ENCODE measurements at places on chromosomes 11 and 22.
A peak's percentile ranks its signal among the peaks of the same experiment; 100 is the strongest.

DNA sequence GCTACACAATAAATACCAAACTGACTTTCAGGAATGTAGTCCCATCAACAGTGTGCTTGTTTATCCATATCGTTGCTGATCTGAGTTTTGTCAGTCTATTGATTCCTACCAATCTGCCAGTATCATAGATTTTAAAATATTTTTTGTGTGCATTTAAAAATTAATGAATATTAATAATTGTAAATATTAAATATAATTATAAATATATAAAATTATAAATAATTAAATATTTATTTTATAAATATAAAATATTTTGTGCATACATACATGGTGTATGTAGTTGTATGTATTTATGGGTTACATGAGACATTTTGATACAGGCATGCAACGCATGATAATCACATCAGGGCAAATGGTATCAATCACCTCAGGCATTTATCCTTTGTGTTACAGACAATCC is 53.6 kb downstream of the CUL5 start:
- DNase-seq: no peak

DNA sequence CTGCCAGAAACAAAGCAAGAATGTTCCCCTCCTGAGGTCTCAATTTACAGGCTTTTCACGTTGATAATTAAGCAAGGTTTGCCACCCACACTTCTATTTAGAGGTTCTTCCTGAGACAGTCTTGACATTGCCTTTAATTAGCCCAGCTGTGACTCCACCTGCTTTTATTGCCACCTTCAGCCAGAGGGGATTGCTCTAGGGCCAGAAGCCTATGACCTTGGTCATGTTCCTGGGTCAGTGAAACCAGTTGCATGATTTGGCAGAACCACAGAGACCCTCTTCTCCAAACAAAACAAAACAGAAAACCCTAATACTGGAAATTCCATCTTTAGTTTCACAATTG is 89.8 kb downstream of the APIP start:
- DNase-seq: no peak

GRCh38 chr11:131616481-131617140 is 246.2 kb downstream of the NTM start:
- DNase-seq: no peak

DNA sequence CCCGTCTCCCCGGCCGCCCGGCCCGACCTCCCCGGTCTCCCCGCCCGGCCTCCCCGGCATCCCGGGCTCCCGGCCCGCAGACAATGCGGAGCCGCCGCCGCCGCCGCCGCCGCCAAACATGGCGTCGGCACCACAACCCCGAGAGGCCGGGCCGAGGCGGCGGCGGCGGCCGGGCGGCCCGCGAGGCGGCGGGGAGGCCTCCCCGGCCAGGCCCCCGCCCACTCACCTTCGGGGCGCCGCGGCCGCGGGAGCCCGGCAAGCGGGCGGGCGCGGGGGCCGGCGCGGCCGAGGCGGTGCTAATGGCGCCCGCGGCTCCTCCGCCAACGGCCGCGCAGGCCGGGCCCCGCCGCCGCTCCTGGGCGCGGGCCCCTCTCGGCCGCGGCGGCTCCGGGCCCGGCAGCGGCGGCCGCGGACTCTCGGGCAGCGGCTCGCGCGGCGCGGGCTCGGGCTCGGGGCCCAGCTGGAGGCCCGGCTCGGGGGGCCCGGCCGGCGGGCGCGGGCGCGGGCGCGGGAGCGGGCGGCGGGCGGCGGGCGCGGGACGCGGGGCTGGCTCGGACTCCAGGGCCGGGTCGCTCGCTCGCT is 311 bp downstream of the BRD1 start:
- DNase-seq: no peak

DNA sequence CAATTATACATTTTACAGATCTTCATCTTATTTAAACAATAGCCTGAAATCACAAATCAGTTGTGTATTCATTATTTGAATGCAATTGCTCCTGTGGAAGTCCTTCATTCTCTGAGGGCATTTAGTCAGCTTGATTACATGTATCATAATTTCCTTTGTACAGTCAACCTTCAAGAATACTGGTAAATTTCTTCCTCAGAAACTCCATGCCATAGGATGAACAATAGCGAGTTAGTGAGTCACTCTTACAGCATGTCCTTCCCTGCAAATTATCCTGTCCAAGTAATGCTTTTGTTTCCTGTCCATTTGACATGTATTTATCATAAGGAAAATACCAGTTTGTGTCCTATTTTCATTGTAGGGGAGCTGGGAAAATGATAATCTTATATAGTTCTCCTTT is 3.8 kb downstream of the OR10S1 start:
- DNase-seq: no peak

DNA sequence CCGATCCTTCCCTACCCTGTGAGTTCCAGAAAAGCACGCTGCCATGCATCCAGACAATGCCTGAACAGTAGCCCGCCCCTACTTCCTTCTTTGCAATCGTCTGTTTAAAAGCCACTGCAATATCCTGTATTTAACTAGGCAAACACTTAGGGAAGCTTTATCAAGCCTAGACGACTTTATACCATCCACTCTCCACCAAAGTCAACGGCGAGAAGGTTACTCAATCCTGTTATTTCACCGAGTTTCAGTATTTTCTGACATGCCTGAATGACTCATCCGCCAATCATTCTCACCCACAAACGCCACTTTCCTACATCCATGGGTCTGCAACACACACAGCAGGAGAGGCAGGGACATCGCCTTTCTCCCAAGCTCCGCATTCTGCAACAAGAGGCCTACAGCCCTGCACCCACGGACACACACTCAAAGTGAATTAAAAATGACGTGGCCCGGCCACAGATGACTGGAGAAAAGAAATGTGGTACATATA is 9.3 kb downstream of the CELSR1 start:
- no peak for DNase-seq

GRCh38 chr11:126034933-126035425 is 27.7 kb downstream of the CDON start:
- no peak for DNase-seq

DNA sequence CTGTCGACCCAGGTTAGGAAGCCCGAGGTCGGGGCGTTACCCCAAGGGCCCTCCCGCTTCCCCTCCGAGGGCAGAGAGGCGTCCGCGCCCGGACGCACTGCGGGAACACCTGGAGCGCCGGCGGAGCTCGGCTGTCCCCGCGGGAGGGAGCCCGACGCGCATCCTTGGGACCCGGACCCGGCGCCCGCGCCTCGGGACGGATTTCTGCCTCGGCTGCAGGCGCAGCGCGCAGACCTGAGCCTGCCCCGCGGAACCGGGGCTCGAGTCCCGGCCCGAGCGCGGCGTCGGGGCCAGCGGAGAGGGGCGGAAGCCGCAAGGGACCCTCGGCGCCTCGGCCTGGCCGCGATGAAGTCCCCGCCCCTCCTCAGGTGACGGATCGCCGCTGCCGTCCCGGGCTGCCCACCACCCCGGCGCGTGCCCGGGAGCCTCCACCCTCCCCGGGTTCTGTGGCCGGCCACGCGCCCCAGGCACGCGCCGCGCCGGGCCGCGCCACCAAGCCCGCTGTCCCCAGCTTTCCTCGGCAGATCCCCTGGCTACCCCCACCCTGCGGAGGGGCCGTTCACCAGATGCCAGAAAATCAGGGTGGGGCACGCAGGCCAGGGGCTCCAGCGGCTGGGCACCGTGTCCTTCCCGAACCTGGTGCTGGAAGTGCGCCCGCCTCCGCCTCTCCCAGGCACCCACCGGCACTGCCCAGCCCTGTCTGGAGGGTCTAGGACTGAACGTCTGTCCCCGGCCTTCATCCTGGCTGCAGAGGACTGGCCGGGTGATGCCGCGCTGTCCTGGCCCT is 410 bp downstream of the GLB1L3 start:
- no peak for DNase-seq

GRCh38 chr22:19674929-19675253 is 39.4 kb upstream of the SEPTIN5 start:
- DNase-seq: no peak

DNA sequence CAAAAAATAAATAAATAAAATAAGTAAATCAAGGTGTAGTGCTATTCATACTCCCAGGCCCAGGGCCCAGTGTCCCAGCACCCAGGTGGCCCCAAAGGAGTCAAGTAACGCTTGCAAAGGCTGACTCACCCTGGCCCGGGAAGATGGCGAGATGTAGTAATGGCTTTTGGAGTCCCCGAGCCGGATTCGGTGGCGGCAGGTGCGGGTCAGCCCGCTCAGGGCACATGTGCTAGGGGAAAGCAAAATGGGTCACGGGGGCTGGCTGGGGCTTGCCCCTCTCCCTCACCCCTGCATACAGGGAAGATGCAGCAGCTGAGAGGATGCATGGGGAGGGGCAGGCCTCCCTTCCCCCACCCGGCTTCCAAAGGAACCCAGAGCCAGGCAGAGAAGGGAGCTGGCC is 11.0 kb upstream of the FADS3 start:
- DNase-seq: no peak

GRCh38 chr11:119115484-119116234 is 5.7 kb upstream of the HINFP start:
- peak; percentile 4 for DNase-seq

- no peak for DNase-seq
These were observed 352.7 kb upstream of the MPPED2 start for GRCh38 chr11:30938810-30939209.

- DNase-seq: no peak
These were observed 5.9 kb upstream of the RAC2 start for GRCh38 chr22:37249986-37250385.

- DNase-seq: no peak
These were observed 2.2 kb downstream of the SRRD start for GRCh38 chr22:26485806-26486390.

DNA sequence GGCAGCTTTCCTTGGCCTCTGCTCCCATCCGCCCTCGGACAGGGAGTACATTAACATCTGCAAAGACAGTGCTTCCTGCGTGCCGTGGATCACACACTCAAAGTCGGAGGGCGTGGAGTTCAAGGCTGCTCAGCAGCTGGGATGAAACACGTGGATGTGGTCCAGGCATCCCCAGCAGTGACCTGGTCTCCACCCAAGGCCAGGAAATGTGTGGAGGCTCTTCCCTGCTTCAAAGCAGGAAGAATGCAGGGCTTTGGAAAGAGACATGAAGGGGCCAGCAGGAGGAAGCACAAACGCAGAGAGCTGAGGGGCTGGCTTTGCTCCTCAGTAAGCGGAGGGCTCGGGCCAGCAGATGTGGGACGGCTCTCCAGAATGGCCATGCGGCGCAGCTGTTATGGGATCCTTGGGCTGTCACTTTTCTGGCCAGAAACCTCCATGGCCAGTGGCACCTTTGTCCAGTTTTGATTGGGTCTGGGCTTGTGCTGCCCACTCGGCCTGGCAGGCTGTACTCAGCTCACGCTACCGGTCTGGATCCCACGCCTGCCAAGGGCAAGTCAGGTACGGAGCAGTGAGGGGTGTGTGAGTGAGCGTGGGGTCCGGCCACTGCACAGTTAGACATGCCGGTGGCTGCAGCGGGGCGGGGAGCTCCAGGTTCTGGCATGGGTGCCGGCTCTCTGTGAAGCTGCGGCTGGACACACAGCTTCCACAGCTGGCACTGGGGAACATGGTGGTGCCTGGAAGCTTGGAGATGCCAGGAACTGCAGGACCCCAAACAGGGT is 438.0 kb downstream of the TBC1D22A start:
- DNase-seq: no peak

DNA sequence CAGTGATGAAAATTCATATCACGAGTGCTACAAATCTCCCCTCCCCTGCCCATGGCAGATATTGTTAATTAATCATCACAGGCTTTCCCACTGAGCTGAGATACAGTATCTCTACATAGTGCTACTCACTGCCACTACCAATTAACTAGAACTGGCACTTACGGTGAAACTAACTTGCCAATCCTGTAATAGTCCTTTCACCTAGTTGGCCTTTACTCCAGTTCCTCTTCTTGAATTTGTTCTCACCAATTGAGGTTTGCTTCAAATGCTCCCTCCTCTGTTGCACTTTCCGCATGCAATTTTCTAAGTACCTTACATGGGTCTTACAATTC is 11.9 kb upstream of the PRRG4 start:
- DNase-seq: no peak

DNA sequence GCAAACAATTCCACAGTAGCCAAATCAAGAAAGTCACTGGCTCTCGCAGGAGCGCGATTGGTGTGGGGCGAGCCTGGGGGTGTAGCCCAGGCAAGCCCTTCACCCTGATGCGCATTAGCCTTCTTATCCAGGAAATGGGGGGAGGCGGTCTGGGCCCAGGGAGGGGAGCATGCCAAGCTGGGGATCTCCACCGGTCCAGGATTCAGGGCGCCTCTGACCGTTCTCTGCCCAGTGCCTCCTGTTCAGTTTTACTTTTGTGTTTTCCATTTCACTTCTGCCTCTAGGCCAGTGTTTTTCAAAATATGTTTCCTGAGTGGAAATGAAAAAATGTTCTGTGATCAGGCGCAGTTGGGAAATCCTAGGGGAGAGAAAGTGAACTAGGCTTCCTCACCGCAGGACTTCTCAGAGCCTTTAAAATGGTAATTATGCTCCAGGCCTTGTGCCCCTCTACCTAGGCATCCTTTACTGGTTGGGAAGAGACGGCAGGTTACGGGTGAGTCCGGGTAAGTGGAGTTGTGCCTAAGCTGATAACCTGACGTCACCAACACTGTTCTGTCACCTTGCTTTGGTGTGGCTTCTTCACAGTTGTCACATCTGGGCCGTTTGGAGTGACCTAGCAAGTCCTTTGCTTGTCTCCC is 18.4 kb downstream of the LRP5 start:
- no peak for DNase-seq

DNA sequence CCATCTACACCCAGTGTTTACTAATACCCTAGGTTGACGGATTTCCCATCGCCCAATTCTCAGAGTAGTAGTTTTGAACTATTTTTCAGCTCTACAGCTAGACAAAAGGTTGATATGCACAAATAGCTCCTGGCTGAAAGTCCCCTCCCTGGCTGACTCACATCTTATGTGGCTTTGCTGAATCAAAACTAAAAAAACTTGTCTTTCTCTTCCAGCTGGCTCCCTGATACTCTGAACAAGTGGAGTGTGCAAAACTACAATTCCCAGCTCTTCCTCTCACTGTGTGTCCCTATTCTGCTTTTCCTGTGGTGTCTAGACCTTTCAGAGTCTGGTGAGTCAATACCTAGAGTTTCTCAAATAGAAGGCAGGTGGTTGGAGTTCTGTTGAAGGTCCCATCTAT is 12.7 kb upstream of the LARGE1 start:
- DNase-seq: no peak

DNA sequence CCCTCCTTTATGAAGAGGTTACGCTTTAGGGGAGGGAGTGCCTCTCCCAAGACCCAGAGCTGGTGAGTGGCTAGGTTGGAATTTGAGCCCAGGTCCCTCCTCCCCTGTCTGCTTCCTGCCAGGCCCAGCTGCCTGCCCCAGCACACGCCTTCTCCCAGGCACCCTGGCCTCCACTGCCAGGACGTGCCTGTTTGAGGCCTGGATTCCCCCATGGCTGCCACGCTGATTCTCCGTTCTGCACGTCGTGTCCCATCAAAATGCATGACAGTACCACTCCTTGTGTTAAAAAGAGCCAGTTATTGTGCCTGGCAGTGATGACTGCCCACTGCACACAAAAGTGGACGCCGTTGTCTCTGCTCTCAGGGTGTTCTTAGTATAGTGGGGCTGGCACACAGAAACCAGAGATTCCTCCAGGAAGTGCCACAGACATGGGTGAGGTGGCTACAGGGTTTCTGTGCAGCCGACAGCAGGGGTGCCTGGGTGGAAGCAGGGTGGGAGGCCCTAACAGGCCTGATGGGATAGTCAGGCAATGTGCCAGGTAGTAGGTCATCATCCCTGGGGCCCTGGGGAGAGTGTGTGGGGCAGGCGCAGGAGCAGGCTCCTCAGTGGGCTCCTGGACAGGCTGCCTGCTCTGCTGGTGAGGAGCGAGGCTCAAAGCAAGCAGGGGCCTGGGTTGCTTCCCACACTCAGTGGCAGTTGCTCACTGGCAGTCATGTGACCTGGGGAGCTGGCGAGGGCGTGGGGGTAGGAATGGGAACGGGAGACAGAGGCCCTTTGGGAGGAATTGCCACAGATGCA is 24.2 kb downstream of the MED15 start:
- no peak for DNase-seq
